Lower leg skin (tissue), 4 donors: ENCODE measurements at places on chromosomes 13 and 19. TPM values are rescaled to one million over a fixed set of nuclear protein-coding genes. Genes with fewer than 3 reads are reported as not detected.

DNA sequence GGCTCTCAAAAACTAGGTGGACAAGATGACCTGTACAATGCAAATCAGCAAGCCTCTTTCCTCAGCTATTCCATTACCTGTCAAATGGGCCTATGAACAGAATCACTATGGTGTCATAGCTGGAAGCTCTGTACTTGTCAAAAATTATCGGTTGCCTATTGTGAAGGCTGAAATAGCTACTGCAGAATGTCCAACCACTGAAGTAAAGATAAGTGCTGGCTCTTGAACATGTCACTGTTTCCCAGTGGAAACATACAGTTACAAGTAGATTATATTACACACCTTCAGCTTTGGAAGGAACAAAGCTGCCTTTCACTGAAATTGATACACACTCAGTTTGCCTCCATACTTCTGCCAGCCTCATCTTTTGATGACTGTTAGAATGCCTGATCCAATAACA, 55.5 kb upstream of the PCDH9 start:
- no peak for DNase-seq

- no peak for DNase-seq
Measured at GRCh38 chr13:50323440-50324065, 308.3 kb downstream of the KCNRG start.

DNA sequence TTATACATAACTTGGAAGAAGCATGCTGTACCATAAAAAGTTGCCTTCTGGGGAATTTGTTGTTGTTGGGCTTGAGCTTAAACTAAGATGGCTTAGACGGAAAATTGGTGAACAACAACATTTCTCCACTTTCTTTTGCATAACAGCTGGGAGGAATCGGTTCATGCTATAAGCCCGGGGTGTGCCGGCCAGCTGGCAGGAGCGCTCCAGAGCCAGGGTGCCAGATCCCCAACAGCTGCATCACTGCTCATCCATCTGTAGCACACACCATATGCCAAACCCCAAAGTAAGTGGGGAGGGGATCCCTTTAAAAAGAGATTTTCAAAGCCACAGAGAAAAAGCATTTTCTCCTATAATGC, 419.5 kb upstream of the ARGLU1 start:
- no peak for DNase-seq

GRCh38 chr13:113767366-113767765, 8.3 kb downstream of the TMEM255B start:
- DNase-seq: peak; percentile 34

GRCh38 chr13:39874331-39875053, 219.0 kb downstream of the COG6 start:
- no peak for DNase-seq

- no peak for DNase-seq
Measured at GRCh38 chr19:3186891-3187661, 1.3 kb downstream of the NCLN start.

DNA sequence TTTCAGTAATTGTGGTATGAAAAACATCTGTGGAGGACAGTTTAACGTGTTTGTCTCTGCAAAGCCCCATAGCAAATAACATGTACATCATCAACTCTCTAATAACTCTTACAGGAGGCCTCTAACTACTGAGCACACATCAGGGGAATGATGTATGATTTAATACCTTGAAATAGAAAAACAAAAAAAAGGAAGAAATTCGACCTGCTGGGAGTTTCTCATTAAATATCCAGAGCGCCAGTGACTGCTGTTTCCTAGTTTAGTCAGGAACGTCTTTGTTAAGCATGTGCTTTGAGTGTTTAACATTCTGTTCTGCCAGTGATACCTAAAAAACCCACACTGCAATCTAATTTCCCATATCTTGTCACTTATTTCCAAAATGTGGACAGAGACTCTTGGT, 235.4 kb downstream of the PCDH20 start:
- DNase-seq: no peak

- DNase-seq: peak; percentile 20
Measured at GRCh38 chr13:47250146-47250545, 353.3 kb upstream of the HTR2A start.

DNA sequence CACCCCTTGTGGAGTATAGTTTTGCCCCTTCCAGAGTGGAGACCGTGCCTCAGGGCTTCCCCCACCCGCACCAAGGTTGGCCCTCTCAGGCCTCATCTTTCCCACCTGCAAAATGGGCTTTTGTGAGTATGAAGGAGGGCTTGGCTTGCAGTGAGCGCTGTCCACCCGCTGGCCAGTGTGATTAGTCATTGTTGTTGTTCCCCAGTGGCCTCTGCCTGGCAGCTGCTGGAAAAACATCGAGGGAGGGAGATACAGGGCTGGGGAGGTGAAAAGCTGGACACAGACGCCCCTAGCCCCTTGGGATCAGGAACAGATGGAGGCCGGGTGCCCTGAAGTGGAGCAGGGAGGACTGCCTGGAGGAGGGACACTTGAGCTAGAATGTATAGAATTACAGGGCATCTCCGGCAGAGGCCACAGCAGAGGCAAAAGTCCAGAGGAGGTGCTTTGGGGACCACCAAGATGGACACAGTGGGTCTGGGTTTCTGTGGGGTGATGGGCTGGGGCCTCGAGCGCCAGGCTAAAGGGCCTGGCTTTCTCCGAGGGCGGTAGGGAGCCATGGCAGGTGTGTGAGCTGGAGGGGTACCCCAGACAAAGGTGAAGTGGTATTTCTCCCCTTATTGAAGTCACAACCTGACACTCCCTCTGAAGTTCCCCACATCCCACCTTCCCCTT, 3.9 kb upstream of the IL12RB1 start:
- no peak for DNase-seq

- no peak for DNase-seq
Measured at GRCh38 chr19:12720851-12721655, 2.7 kb downstream of the TNPO2 start.

- DNase-seq: no peak
Measured at GRCh38 chr19:34350161-34350561, 14.8 kb upstream of the GPI start.

DNA sequence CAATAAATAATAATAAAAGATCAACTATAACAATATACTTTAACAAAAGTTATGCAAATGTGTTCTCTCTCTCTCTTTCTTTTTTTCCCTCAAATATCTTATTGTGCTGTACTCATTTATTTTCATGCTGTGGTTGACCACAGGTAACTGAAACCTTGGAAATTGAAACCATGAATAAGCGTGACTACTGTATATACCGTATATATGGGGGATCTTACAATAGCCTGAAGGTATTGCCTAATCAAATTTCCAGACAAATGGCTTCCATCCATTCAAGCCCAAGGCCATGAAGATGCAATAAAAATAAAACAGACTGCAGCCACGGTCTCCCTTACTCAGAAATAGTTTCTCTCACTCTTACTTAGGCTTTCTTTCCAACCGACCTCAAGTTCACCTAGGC, 98.3 kb downstream of the SLITRK6 start:
- DNase-seq: no peak

- DNase-seq: no peak
Measured at GRCh38 chr19:38394488-38394887, 6.0 kb downstream of the SPRED3 start.

GRCh38 chr19:54266133-54266532, 9.1 kb upstream of the LILRB5 start:
- DNase-seq: peak; percentile 50

DNA sequence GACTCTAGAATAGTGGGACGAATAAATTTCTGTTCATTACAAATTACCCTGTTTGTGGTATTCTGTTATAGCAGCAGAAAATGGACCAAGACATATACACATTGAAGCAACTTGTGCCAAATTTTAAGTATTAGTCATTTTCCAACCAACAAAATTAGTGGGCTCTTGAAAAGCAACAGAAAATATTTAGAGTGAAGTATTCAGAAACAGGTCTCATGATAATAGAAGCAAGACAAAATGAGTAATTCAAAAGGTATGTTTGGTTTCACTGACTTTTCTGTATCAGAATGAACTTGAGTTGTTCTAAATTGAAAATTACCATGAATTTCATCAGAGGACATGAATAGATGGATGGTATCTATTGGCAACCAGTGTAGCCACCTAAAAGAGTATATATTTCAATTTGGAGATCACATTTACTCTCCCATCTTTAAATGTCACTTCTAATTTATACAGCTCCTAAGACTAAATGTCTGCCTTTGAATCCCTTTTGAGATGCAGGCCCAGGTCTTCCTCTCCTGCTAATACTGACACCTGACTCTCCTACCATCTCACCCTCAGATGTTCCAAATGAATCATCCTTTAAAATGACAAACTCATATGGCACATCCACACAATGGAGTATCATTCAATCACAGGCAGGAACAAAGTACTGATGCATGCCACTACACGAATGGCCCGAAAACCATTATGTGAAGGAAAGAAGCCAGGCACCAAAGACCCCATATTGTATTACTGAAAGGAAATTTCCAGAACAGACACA, 40.7 kb upstream of the DOCK9 start:
- DNase-seq: no peak

GRCh38 chr19:53810187-53810546, 13.9 kb downstream of the NLRP12 start:
- no peak for DNase-seq

DNA sequence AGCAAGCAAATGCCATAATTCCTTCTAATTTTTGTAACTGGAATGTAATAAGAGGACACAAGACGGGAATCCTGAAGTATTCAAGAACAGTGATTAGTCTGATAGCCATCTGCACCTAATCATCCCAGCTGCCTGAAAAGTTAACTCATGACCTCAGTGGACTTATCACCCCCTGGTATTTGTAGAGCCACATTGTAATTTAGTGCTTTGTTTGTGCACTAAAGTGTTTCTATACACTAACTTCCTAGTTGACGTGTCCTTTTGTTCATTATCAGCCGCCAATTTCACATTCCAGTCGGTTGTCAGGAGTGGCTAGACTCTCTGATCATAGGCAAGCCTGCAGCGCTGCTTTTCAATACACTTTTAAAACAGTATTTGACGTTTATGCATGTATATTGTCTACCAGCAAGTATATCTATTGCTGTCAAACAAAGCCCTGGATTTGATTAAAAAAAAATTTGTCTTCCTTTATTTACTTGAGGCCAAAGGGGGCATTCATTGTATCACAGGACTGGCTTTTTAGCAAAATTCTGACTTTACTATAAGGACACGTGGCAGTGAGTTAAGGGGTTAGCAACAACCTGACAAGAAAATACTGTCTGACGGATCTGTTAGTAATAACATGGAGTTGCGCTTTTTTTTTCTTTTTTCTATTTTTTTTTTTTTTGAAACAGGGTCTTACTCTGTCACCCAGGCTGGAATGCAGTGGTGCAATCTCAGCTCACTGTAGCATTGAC, 10.4 kb upstream of the SOX21 start:
- no peak for DNase-seq

- DNase-seq: no peak
Measured at GRCh38 chr19:379796-380195, 29.2 kb downstream of the C2CD4C start.

- no peak for DNase-seq
Measured at GRCh38 chr13:42574435-42575311, 721 bp downstream of the TNFSF11 start.

DNA sequence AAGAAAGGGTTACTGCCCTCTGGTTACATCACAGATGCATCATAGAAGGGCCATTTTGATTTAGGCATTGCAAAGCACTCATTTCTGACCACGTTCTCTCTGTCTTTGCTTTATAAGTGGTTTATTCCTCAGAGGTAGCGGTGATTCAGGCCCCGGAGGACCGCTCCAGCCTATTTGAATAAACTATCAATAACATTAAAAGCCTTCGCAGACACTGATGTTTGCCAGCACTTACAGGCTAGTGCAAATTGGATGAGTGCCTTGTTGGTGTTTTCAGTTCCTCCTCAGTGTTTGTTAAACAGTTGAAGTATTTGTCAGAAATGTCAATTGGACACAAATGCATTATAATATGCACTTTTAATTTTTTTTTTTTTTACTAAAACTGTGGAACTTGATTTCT, 120.2 kb downstream of the RXFP2 start:
- DNase-seq: no peak

DNA sequence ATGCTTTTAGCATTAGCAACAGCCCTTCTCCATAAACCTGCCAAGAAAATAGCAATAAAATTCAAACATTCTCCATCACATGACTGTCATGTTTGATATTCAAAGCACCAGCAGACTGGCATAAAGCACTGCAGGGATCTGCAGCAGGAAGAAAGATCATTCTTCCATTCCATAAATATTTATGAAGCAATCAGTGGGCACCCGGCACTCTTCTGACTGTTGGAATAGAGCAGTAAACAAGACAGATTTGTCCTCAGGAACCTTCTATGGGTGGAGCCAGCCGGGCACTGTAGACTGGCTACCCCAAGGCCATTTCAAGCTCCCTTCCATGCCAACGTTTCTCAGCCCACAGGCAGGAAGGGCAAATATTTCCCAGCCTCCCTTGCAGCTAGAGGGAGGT, 25.5 kb downstream of the PLA2G4C start:
- no peak for DNase-seq

DNA sequence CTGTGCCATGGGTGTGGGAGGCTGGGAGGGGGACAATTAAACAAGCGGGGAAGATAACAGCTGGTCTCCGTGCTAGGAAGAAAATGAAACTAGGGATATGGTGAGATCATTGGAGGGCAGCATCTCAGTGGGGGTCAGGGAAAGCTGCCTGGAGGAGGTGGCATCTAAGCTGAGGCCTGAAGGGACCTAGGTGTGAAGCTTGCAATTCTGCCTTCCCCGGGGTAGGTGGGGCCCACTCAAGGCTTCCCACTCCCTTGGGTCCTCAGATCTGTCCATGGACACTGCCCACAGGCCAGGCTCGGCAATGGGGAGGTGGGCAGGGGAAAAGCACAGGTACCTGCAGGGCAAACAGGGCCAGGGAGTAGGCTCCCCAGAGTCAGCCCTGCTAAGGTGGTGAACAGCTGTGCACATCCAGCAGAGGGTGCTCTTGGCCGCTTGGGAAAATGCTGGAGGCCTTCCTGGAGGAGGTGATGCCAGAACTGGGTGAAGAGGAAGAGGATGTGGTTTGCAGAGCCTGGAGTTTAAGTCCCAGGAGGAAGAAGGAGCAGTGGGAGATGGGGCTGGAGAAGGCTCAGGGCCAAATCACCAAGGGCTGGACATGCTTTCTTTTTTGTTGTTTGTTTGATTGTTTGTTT, 25.7 kb upstream of the CCNE1 start:
- no peak for DNase-seq

DNA sequence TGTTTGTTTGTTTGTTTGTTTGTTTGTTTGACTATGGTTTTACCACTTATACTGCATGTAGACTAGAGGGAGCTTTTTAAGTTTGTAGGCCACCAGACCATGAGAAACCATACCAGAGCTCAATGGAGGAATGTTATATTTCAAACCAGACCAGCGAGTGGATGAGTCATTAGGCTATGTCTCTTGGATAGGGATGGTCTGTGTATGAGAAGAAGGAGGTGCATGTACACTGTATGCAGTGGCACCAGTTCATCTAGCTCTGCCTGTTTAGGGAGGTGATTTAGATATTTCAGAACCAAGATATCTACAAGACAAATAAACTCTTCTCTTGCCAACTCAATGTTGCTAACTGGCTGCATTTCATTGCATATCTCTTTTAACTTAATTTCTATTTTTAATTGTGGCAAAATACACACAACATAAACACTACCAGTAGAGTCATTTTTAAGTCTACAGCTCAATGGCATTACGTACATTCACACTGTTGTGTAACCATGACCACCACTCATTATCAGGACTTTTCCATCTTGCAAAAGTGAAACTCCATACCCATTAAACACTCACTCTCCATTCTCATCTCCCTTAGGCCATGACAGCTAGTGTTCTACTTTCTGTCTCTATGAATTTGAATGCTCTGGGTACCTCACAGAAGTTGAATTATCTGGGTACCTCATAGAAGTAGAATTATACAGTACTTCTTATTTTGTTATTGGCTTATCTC, 29.2 kb downstream of the SYDE1 start:
- peak; percentile 50 for DNase-seq

Gene TJP3
- total RNA-seq: 60.9 TPM

Gene CCDC8
- 3.1 TPM for total RNA-seq

Gene ABHD8
- total RNA-seq: 34.9 TPM

Gene CBY2
- total RNA-seq: not detected

Gene IL11
- total RNA-seq: 0.68 TPM

Gene CGB8
- not detected for total RNA-seq
